GM20000 (cell line): ENCODE measurements at places on chromosomes 5 and 9.

DNA sequence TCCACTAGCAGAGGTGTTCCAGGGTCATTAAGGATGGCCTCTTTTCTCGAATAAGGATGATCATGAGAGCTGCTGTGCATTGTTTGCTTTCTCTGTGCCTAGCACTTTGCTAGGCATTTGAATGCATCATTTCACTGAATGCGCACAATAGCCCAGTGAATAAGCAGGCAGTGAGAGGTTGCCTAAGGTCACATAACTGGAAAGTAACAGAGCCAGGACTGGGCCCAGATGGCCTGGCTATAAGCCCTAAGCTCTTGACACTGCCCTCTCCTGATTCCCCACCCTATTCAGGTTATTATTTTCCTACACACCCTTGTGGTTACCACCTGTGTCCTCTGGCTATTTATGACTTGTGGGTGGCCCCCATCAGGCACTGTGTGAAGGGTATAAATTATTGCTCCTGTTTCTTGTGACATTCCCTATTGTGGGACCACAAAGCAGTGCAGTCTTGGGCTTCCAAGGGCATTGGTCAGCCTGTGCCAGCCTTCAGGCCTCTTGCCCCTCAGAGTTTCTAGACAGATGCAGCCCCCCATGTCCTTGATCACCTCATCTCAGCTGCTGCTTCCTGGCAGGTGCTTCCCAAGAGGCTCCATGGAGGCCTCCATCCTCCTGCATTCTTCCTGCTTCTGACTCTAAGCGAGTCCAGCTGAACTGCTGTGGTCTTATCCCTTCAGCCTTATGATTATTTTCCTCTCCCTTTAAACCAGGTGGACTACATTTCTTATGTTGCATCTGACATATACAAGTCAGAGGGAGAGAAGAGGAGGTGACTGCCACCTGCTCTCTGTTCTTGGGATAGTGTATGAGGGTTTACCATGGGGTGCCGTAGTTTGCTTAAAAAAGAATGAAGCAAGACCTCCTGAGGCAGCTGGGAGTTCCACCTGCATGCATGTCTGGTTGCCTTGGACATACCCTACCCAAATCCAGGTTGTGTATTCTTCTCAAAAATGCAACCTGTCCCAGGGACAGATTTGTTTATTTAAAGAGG lies 47.6 kb downstream of the ANGPTL2 start:
- no peak for DNase-seq

DNA sequence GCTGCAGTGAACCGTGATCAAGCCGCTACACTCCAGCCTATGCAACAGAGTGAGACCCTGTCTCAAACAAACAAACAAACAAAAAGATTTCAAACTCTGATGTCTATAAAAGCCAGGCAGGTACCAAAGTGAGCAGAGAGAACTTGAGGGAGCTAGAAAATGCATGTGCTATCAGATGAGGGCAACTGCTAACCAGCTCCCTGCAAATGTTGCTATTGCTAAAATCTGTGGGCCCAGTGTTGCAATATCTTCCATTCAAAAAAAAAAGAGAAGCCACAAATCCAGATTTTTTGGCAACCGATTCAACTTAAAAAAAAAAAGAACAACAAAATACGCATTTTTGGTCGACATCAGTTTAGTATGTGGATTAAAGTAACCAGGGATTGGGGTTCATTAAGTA lies 5.5 kb downstream of the UBE2D2 start:
- DNase-seq = no peak

GRCh38 chr9:74412236-74412979 lies 84.7 kb upstream of the RORB start:
- no peak for DNase-seq

DNA sequence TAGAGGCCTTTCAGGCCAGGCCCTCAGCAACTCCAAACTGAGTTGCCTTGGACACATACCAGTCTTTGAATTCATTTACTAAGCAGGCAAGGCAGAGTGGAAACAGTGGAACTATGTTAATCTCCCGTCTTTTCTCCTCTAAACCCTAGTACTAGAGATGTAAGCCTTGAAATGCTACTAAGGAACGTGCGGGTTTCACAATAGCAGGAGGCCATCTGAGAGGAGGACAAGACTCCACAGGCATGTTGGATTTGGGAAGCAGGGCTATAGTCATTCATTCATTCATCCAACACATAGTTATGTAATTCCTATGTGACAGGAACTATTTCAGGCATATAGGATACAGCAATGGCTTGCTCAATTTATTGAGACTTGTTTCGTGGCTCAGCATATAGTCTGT lies 3.3 kb upstream of the OCLN start:
- no peak for DNase-seq

GRCh38 chr9:133111808-133112662 lies 9.0 kb downstream of the RALGDS start:
- DNase-seq = no peak

DNA sequence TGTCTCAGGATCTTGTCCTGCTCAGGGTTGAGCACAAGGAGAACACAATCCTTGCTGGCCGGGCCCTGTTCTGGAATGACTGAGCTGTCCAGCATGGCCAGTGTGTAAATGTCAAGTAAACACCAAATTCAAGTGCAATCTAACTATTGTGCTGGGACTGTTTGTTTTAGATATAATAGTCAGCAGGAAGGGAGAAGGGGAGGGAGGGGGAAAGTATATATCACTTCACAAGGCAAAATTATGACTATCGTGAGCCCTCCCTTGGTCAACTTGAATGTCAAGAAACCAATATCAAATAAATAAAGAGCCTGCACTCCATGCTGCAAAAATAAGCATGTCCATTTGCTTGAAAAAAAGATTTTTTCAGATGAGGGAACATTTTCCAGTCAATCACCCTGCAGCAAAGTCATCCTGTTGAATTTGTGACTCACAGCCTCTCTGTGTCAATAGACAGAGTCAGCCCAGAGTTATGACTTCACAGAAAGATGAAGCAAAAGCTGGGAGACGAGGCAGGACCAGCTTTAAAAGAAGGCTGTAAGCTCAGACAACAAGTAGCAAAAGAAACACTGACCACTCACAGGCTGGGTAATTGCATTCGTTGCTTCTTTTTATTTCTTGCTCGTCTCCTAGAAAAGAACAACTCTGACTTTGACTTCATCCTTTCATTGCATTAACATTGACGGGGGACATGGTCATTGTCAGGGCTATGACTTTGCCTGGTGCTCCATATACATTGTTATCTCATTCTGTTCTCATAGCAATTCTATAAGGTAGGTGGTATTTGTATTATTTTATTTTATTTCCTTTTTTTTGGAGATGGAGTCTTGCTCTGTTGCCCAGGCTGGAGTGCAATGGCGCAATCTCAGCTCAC lies 15.3 kb upstream of the KLF4 start:
- DNase-seq = no peak

GRCh38 chr9:136329211-136329627 lies 1.9 kb downstream of the GPSM1 start:
- no peak for DNase-seq

- no peak for DNase-seq
These were observed 359.1 kb downstream of the ARHGEF28 start for GRCh38 chr5:73985145-73985544.

GRCh38 chr5:157518963-157519362 lies 56.6 kb downstream of the ADAM19 start:
- DNase-seq = peak; percentile 58
